Left hindlimb (tissue), 1 donor: ENCODE measurements at places on chromosomes 12 and 14.
A peak's percentile ranks its signal among the peaks of the same experiment; 100 is the strongest.

DNA sequence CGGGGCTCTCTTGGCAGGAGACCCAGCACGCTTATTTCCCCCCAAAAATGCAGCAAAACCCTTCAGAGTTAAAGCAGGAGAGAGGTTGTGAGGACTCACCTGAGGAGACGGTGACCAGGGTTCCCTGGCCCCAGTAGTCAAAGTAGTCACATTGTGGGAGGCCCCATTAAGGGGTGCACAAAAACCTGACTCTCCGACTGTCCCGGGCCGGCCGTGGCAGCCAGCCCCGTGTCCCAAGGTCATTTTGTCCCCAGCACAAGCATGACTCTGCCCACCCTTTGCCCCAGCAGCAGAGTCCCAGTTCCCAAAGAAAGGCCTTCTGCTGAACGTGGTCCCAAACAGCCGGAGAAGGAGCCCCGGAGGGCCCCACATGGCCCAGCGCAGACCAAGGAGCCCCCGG is 337.7 kb downstream of the TMEM121 start:
- DNase-seq: peak; percentile 8

DNA sequence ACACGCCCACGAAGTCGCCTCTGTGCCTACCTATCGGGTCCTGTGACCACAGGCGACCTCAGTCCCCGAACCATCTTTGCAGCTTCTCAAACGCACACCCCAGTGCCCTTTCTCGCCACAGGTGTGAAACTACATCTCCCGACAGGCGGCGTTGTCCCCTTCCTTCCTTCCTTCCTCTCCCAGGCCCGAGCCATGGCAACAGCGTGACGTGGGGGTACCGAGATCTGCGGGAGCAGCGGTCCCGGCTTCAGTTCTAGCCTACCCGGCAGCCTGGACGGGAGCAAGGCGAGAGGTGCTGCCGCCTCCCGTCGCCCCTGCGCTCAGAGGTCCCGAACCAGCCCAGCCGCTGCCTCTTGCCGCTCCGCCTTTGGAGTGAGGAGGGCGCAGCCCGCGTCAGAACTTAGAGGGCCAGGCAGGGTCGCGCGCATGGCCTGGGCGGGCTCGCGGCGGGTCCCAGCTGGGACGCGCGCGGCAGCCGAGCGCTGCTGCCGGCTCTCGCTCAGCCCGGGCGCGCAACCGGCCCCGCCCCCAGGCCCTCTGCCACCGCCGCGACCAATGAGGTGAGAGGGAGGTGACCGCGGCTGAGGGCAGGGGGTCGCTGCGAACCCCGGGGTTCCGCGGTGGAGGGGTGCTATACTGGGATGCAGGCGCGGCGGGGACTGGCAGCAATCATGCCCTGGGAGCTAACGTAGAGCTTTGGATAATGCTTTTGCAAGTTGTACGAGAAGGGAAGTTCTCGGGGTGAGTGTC is at the start of gene COQ10A:
Gene COQ10A, plus strand, starts transcription at position 250 of the 750 bp plus-strand sequence. Its CDS starts 177 bp downstream, at position 427.
- DNase-seq: peak; percentile 92

DNA sequence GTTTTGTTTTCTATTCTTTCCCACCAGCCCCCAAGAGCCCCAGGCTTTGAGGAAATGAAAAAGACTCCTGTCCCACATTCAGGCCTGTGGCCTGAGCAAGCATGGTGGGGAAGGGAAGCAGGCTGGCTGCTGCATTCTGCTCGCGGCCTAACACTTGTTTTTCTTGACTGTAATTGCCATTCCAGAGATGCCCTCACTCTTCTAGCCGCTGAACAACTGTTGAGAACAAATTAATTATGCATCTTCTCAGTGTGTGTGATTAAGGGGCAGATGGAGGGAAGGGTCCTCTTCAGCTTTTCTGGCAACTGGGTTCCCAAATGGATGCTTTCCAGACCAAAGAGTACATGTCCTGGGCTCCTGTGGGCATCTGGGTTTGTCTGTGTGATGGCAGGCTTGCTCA is 43.3 kb downstream of the ADCK1 start:
- DNase-seq: no peak

GRCh38 chr14:60622210-60622916 is 26.9 kb downstream of the SIX1 start:
- DNase-seq: no peak

DNA sequence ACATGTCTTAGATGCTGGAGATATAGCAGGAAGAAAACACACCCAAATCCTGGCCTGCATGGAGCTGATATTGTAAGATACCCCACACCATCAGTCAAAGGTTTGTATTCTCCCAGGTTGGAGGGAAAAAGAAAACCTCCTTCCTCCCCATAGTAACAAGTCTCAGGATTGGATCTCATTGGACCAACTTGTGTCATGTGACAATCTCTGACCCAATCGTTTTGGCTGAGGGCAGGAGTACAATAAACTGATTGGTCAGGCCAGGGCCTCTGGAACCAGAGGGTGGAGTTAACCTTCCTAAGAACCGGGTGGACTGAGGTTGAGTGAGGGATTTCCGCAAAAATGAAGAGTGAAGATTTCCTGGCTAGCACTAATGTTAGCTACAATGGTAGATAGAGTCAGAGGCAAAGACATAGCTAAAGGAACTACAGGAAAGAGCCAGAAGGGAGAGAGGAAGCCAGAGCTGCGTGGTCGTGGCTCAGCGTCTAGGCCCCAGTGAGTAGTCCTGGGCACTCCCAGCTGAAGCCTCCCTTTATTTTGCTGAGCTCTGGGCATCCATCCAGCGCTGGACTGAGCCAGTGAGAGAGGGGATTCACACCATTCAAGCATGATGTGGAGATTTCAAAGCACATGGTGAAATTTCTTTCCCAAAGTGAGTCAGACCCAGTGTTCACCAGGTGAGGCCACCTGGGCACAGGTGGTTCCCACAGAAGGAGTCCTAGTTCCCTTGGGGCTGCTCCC is 219.9 kb downstream of the AACS start:
- no peak for DNase-seq

DNA sequence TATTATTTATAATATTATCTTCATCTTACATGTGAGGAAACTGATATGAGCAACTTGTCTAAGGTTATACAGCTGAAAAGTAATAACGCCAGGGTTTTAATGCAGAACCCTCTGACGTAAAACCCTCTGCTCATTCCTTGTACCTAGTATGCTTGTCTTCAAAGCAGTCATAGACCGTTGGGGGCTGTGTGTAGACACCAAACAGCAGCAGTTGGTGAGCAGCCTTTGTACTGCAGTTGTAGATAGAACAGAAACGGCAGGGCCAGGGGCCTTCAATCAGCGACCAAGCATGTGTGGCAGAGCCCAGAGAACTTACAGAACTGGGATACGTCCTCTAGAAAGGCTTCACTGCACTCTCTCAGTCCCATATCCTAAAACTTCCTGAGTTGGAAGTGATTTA is 28.1 kb downstream of the EVL start:
- no peak for DNase-seq

GRCh38 chr14:54792288-54792687 is 110.3 kb downstream of the GCH1 start:
- no peak for DNase-seq

- DNase-seq: no peak
Observed at GRCh38 chr12:22627371-22627770, 2.4 kb downstream of the ETNK1 start.

DNA sequence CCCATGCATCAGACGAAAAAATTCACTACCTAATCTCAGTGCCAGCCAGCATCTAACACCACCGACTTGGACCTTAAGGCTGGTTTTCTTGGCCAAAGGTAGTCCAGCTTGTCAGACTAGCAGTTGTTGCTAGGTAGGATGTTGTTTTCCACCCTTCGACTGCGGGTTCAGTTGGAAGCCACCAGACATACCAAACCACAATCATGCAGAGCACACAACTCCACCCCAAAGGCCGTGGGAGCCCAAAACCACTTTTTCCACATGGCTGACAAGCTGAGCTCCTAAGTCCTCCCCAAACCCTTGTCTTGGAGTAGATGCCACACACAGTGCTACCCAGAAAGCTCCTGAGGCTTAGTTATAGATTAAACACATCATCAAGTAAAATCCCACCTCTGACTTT is 46.8 kb downstream of the LRIG3 start:
- DNase-seq: peak; percentile 80

DNA sequence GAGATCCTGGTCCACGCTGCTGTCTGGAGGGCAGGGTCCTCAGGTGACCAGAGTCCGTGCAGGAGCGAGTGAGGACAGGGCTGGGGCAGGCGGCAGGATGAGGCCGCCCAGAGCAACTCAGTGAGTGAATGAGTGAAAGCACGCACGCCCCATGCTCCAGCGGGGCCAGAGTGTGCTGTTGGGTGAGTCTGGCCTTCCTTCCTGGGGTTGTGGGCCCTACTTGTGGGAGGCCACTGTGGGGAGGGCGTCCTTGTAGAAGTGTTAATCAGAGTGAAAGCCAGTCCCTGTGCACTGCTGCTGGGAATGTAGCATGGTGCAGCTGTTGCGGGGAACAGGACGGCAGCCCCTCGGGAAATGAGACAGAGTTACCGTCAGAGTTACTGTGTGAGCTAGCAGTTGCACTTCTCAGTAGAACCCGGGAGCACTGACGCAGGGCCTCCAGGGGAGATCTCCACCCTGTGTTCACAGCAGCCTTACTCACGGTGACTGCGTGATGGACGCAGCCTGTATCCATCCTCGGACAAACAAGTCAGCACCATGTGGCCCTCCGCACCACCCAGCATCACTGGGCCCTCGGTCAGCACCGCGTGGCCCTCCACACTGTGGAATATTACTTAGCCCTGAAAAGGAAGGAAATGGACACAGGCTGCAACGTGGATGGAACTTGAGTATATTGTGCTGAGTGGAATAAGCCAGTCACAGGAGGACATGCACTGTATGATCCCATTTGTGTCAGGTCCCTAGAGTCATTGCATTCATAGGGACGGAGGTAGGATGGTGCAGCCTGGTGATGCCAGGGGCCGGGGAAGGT is 22.1 kb downstream of the PACS2 start:
- no peak for DNase-seq

DNA sequence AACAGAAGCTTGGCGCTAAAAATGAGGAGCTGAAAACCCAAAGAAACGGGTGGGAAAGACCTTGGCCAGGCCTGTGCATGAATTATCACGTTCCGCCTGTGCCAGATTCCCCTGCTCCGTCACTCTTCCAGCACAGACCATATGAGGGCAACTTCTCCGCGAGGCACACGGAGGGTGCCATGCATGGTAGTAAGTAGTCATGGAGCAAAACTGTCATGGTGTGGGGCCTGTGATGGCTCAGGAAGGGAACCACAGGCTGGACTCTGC is 148.2 kb downstream of the ANO2 start:
- no peak for DNase-seq

DNA sequence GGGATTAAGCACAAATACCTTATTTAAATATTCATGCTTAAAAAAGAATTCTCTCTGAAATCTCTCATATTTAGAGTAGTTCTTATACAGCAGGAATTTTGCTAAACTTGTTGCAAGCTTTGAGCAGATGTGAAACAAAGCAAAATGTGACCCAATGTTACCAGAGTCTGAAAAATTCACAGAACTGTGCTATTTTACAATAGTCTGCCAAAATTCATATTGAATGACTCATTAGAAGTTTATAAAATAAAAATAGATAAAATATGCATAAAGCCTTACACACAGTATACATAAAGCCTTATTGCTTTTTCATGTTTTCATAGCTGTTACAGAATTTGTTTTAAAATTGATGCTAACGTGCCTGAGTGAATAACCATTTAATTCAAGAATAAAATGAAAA is 17.8 kb upstream of the RHOJ start:
- DNase-seq: no peak

DNA sequence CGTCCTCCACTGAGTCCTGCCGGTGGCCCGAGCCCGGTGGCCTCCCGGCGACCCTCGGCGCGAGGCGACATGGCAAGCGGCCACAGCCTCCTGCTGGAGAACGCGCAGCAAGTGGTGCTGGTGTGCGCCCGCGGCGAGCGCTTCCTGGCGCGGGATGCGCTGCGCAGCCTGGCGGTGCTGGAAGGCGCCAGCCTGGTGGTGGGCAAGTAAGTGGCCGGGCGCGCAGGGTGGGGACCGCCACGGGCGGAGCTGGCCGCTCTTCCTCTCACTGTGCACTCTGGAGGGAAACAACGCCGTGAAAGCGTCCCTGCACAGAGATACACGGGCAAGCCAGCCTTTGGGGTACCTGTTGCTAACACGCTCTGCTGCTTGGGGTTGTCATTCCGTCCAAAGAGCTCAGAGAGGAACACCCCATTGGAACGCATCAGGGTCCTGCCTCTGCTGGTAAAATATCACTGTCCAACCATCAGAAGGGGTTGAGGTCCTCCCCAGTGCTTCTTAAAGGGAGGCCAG is at the start of gene AMDHD1:
Gene AMDHD1, plus strand, starts transcription at position 2 of the 513 bp plus-strand sequence. Its CDS starts 68 bp downstream, at position 70.
- no peak for DNase-seq
